ENCODE measurements at places on chromosomes 6 and 20.

- no peak for DNase-seq
Observed at GRCh38 chr6:100626721-100627120, 162.0 kb upstream of the SIM1 start.

GRCh38 chr6:167442245-167442644 lies 117.4 kb downstream of the TTLL2 start:
- DNase-seq: no peak

DNA sequence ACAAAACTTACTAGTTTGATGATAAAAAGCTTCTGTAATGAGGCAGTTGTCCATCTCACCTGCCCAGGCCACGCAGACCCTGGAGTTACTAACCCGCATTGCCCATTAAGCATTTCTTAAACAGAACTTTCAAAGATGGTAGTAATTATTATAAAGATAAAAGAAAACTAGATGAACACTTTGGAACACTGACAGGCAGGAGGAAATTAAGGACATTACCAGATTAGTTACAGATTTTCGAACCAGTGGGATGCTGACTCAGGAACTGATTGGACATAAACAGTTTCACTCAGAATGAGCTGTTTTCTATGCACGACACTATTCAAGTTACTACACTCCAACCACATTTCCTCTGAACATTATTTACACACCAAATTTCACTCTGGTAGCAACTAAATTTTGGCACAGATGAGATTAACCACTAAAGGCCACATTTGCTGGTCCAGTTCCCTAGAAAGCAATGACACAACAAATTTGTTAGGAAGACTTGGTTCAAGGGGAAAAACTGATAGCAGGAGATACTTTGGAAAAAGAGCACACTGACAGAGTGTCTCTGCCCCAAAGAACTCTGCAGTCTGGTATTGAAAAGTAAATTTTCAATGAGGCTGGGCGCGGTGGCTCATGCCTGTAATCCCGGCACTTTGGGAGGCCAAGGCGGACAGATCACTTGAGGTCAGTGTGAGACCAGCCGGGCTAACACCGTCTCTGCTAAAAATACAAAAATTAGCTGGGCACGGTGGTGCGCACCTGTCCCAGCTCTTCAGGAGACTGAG lies 3.0 kb downstream of the ROMO1 start:
- peak; percentile 63 for DNase-seq

- DNase-seq: no peak
Observed at GRCh38 chr6:53582963-53583362, 38.1 kb upstream of the GCLC start.

- DNase-seq: no peak
Observed at GRCh38 chr6:109736273-109737025, 45.4 kb downstream of the FIG4 start.

DNA sequence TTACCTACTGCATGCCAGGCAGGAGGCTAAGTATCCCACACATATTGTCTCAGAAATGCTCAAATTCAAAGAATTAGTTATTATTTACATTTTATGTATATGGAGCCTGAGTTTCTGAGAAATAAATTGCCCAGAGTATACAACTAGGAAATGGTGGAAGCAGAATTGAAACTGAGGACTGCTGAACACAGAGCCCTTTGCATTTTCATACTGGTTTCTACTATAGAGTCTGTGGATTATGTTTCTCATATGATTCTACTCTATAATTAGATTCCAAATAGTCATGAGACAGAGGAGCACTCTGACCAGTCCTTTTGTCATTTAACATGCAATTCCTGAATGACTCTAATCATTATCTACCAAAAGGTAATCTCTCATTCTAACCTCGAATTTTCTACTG lies 254.3 kb downstream of the LMBRD1 start:
- DNase-seq: no peak

- no peak for DNase-seq
Observed at GRCh38 chr6:158828807-158829206, 9.6 kb upstream of the EZR start.

DNA sequence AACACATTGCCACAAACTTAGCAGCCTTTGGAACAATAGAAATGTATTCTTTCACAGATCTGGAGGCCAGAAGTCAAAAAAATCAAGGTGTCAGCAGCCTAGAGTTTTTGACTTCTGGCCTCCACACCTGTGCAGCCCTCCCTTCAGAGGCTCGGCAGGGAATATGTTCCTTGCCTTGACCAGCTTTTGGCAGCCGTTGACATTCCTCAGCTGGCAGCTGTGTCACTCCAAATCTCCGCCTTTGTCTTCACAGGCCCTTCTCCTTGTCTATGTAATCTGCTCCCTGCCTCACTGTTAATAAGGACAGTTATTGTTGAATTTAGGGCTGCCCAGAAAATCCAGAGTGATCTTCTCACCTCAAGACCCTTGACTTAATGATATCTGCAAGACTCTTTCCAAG lies 17.2 kb upstream of the AHI1 start:
- DNase-seq: no peak

DNA sequence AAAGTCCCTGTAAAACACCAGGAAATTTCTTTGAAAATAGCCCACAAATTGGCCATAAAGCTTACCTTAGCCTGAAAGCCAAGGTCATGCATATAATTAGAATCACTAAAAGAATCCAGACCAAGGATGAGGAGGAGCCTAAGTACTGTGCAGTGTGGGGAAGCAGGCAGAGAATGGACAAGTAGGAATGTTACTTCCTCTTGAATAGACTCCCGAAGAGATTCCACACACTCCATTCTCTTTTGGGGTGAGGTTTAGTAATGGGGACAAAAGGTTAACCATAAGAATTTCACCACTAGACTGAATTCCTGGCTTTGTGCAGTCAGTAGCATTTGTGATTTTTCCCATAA lies 27.5 kb upstream of the MARCKS start:
- no peak for DNase-seq

DNA sequence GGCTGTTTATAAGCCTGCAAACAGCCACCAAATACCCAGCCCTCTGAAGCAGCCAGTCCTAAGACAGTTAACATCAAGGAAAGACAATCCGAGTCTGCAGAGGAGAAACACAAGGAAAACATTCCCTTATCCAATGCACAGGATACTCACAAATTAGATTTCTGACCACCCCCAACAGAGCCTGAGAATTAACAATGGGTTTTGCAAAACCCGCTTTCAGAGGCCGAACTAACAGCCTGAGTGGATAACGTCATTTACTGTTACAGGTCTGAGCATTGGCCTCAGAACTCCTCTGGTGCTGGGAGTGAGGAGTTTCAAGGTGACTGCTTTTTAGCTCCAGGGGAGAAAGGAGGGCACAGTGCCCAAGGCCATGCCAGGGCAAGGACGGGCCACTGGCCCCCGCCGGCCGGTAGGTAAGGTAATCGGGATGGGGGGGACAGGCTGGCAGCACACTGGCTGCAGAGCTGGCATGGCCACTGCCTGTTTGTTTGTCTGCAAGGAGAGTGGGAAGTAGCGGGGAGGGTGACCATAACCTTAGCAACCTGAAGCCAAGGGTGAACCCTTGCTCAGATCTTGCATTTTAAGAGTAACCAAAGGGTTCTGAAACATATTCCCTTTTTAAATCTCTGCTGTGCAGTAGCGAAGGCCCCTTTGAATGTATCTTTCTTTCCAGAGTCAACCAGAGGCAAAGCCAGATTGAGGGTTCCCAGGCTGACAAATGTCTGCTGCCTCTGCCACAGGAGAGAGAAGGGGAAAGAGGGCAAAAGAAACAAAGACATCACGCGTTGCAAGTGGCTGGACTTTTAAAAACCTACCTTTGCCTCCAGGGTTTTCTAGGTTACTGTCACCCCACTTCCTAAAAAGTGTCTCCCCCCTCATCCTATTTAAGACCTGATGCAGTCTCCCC lies 3.9 kb downstream of the ZMYND8 start:
- no peak for DNase-seq

- DNase-seq: no peak
Observed at GRCh38 chr6:37320646-37321045, 33.1 kb upstream of the RNF8 start.

- DNase-seq: no peak
Observed at GRCh38 chr6:50707191-50707590, 6.1 kb upstream of the TFAP2D start.

GRCh38 chr20:59222253-59223181 lies 58.9 kb downstream of the ZNF831 start:
- peak; percentile 95 for DNase-seq

GRCh38 chr20:12243327-12243726 lies 325.6 kb downstream of the BTBD3 start:
- DNase-seq: no peak

GRCh38 chr6:161366301-161366923 lies 92.6 kb upstream of the AGPAT4 start:
- no peak for DNase-seq

DNA sequence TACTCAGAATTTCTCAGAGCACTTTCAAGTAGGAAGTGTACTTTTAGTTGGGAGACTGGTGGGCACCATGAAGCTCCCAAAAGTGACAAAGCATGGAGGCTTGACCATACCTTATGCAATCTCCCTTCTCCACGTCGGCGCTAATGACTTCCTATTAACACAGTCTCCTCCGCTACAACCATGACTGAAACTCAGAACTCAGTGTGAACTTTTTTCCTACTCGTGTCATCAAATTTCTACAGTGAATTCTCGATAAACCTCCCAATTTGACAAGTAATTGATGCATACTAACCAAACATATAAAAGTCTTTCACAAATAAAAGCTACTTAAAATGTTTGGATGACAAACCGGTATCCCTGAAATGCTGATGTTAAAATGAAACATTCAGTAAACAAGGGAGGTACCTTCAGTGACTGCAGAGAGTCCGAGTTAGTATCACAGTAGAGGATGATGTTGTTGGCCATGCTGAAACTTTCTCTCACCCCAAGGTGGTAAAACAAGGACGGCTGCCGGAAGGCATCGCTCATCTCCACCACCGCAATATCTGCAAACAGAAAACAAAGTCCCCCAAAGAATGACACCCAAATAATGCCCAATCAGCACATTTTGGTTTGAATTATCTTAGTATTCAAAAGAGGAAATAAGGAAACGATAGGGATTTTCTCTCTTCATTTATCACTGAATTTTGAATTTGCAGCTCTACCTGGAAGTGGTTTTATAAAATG lies 72.1 kb downstream of the MAP3K5 start:
- DNase-seq: no peak

GRCh38 chr6:144090384-144090783 lies 5.0 kb downstream of the SF3B5 start:
- DNase-seq: no peak

DNA sequence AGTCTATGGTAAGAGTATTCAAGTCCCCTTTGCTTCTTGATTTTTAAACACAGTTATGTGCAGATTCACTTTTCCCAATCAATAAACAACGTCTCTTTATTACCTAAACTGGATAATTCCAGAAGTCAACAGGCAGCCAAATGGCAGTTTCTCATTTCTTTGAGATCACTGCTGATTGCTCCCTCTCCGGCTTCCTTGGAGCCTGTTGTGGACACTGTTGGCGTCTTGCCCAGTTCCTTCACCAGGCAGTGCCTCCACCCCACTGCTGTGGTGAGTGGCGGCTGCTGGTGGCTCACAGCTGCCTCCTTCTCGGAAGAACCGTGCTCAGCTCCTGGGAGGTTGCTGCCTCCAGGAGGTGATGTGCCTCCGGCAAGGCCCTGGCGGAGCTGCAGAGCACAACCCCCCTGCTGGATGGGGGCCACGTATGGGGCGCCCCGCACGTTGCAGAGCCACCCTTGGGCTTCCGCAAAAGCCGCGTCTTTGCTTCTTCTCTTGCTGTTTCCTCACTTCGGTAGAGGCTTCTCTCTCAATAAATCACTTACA lies 105.1 kb upstream of the CNKSR3 start:
- DNase-seq: no peak

DNA sequence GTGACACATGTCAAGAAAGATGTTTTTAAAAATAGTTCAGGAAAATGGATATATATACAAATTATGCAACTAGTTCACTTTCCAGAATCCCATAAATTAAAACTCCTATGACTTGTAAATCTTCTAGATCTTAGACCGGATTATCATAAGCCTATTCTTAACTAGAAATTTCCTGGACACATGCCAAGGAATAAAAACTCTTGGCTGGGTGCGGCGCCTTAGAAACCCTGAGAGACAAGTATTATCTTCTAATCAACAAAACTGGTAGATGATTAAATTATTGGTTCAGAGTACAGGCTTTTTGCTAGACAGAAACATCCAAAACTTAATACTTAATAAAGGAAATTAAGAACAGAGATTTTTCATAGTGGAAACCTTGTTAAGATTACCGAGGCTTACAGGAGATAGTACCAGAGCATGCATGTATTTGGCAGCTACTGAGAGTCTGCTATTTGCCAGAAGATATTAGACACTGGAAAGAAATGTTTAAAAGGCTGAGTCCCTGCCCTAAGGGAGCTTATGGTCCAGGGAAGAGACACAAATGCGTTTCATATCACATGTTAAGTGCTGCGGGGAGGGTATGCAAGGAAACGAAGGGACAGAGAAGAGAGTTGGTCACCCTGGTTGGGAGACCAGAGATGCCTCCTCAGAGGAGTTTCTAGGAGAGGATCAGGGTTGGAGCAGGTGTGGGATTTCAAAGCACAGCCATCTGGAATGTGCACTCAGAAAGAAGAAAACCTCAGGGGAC lies 46.5 kb upstream of the IFNGR1 start:
- no peak for DNase-seq

DNA sequence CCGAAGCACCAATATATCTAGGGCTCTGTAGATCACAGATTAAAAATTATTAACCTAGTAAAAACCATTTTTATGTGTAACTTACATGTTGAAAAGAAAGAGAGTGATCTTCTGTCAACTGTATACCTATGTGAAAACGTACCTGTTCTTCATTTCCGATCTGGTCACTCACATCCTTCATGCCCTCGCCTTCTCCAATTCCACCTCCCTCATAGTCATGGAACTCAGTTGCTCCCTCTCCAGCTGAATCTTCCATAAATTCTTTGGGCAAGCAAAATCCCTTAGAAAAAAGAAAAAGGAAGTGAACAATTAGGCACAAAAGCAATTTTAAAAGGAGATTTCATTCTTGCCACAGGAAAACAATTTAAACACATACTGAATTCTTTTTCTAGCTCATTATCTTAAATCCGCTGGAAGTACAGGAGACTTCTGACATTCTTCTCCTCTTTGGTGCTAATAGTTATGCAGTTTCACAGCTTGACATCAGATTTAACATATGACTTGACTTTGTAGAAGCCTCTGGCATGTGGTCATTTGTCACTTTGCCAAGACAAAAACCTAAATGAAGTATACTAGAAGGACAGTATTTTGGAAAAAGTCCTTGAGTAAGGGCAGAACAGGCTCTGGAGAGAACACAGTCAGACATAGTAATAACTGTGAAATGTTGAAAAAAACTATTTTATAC lies 29.5 kb upstream of the LYRM2 start:
- no peak for DNase-seq

DNA sequence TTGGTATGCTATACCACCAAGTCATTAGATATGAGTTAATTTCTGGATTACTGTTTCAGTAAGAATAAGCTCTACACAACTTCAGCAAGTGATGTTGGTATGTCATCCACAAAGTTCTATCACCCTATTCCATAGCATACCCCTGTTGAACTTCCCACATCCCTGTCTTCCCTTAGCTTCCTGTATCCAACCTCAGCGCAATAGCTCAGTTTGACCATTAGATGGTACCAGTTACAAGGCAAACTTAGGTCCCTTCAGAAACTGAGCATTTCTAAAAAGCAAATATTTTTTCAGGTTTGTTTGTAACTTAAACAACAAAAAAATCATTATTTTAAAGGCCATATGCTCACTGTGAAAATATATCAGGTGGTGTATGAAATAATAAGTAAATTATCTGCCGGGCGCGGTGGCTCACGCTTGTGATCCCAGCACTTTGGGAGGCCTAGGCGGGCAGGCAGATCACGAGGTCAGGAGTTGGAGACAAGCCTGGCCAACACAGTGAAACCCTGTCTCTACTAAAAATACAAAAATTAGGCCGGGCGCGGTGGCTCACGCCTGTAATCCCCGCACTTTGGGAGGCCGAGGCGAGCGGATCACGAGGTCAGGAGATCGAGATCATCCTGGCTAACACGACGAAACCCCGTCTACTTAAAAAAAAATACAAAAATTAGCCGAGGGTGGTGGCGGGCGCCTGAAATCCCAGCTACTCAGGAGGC lies 8.8 kb upstream of the MOG start:
- no peak for DNase-seq

Data from activated CD8-positive, alpha-beta memory T cell treated with anti-CD3 and anti-CD28 coated beads, Interleukin-2, amount 50 U/mL, for 48 hours (primary cell).